Mesenchymal stem cell (in vitro differentiated cells and primary cell): ENCODE measurements at places on chromosomes 3 and 15.
A peak's percentile ranks its signal among the peaks of the same experiment; 100 is the strongest.

DNA sequence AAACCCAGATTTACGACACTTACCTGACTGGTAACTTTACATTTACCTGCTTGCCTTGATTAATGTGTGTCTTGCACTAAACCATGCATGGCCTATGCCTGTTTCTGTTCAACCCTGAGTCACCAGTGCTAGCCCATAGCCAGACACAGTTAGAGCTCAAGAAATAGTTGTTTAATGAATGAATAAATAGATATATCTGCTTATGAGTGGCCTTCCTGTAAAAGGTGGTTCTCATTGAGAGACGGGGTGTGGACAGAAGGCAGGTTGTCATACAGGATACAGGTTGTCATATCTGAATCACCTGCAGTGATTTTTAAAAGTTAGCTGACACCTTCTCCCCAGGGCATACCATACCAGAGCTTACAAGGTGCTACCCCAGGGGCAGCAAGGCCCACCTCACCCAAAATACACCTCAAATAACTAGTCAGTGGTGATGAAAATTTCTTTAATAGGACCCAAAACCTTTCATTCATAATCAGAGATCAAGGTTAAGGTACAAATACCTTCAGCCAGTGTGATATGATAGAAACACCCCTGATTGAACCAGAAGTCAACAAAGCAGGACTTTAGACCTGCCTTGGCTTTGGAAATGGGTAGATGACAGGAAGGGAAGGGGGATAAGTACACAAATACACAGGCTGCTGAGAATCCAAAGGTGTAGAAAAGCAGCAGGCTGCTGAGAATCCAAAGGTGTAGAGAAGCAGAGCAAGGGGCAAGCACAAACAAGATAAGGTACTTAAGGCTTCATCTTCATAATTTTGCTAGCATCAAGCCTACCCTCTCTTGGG lies 45.4 kb upstream of the TSC22D2 start:
- DNase-seq, result no peak

DNA sequence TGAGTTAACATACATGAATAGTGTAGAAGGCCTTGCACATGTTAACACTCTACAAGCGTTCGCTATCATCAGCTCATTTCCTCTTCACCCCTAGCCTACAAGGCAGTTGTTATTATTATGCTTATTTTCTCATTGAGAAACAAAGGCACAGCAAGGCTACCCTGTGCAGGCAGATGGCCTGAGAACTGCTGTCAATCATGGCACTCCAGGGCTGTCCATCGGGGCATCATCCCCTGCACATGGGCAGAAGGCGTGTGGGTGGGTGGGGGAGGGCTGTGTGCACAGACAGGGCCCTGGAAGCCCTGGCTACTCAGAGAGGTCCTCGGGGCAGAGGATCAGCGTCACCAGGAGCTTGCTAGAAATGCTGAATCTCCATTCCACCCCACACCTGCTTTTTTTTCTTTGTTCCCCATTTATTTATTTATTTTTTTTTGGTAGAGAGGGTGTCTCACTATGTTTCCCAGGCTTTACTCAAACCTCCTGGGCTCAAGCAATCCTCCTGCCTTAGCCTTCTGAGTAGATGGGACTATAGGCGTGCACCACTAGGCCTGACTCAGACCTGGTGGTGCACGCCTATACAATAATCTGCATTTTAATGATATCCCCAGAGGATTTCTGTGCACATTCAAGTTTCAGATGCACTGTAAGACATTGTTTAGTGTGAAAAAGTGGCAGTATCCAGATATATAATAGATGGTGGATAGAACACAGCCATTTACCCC lies 9.6 kb upstream of the ZXDC start:
- no peak for DNase-seq

DNA sequence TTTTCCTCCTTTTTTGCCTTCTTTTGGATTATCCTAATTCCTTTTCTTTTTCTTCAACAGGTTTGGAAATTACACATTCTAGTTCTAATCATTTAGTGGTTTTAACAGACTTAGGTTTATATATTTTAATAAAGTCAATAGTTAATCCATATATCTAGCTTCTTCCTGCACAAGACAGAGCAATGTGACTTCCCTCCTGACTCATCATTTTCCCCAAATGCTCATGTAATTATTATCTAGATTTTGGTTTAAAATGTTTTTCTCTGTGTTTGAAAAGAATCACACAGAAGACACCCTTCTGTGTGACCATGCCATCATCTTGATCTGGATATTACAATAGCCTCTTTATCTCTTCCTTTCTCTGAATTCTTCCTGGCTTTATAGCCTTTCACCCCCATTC lies 28.6 kb upstream of the SSR3 start:
- DNase-seq, result no peak

- peak; percentile 60 for DNase-seq
Measured at GRCh38 chr15:40097968-40098476, 10.7 kb downstream of the BMF start.

DNA sequence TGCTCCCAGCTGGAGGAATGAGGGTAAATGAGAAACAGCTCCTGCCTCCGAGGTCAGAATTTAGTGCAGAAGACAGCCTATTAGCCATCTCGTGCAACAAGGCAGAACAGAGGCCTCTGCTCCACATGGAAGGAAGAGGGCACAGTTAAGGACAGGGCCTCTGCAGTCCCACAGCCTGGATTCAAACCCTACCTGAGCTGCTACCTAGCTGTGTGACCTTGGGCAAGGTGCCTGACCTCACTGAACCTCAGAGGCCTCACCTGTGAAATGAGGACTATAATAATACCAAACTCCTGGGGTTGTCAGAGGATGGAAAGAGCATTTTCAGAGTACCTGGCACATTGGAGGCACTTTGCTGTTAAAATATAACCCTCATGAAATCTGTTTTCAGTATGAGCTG lies 285.7 kb upstream of the CTNNB1 start:
- DNase-seq, result no peak

GRCh38 chr3:190701096-190701532 lies 161.4 kb downstream of the GMNC start:
- DNase-seq, result peak; percentile 41

DNA sequence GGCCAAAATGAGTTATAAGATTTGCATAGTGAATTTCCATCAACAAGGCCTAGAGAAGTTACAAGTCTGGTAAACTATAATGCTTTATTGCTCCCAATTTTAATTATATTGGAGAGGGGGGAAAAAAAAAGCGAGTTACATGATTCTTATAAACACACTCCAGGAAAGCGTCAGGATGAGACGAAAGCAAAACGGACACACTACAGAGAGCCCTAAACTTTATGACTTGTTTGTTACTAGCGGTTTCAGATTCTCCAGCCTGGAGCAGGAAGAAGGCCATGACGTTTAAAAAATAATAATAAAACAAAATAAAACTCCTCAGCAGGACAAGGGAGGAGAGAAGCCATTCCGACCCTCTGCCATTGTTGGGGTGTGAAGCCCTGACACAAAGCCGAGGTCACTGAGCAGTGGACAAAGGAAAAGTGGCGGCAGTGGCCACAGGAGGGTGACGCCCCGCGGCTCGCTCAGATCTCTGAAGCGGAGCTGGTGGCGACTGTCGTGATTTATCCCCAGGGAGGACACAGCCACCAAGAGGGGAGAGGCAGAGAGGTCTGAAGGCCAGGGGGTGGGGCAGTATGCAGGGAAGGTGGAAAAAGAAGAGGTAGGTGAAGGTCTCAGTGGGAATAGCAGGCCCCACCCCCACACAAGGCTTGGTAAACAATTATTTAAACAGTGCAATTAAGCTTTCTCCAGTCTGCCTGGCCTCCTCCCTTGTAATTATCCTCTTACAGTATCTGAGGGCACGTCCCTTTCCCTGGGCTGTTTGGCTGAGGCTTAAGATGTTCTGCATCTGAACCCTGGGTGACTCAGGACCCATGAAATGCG lies 45.3 kb downstream of the ADAMTS9 start:
- peak; percentile 43 for DNase-seq

- peak; percentile 43 for DNase-seq
Measured at GRCh38 chr3:151445273-151446001, 15.4 kb downstream of the IGSF10 start.

- no peak for DNase-seq
Measured at GRCh38 chr3:46485779-46486175, 12.0 kb upstream of the RTP3 start.

- DNase-seq, result peak; percentile 99
Measured at GRCh38 chr3:9749645-9750555, at the start of gene OGG1. OGG1 (plus strand) TSS chr3:9749952; CDS start chr3:9750287, 335 bp downstream.

DNA sequence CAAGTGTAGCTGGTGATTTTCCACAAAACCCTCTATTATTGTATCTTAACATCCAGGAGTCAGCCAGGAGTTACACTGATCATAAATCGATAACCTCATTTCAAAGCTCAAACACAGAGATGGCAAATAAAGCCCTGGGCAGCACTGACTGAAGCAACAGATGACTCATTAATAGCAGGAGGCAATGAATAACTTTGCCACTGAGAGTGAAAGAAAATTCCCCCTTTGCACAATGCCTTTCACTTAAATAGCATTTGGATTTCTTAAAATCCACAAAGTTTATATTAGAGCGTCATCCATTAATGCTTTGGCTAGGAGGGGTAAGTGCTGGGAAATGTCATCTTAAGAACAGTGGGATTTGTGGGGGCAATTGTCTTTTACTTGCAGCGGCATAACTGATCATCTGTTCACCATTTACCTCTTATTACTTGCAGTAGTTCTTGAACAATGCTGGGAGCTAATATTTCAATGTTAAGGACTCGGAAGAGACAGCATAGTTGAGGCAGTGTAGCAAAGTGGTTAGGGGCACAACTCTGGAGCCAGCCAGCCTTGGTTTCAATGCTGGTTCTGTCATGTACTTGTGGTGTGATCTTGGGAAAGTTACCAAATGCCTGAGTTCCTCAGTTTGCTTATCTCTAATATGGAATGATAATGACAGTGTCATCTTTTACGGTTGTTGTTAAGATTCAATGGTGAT lies 630.4 kb upstream of the TBL1XR1 start:
- DNase-seq, result peak; percentile 97

- DNase-seq, result peak; percentile 42
Measured at GRCh38 chr15:36363335-36363734, 216.1 kb upstream of the CDIN1 start.

- DNase-seq, result no peak
Measured at GRCh38 chr15:49625460-49626036, 4.7 kb downstream of the DTWD1 start.

- DNase-seq, result peak; percentile 95
Measured at GRCh38 chr3:195119461-195120266, 151.3 kb downstream of the XXYLT1 start.

DNA sequence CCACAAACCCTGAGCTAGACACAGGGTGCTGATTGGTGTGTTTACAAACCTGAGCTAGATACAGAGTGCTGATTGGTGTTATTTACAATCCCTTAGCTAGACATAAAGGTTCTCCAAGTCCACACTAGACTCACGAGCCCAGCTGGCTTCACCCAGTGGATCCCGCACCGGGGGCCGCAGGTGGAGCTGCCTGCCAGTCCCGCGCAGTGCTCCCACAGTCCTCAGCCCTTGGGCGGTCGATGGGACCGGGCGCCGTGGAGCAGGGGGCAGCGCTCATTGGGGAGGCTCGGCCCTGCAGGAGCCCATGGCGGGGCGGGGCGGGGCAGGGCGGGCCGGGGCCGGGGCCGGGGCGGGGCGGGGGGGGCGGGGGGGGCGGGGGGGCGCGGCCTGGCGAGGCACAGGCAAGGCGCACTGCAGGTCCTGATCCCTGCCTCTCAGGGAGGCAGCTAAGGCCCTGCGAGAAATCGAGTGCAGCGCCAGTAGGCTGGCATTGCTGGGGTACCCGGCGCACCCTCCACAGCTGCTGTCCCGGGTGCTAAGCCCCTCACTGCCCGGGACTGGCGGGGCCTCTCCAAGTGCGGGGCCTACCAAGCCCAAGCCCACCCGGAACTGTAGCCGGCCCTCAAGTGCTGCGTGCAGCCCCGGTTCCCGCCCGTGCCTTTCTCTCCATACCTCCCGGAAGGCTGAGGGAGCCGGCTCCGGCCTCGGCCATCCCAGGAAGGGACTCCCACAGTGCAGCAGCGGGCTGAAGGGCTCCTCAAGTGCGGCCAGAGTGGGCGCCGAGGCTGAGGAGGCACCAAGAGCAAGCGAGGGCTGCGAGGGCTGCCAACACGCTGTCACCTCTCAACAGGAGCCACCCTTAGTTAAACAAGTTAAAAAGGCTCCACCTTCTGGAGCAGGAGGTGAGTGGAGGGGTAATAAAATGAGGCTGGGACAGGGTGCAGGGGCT lies 9.8 kb upstream of the TMEM40 start:
- no peak for DNase-seq

GRCh38 chr15:27784107-27784506 lies 315.0 kb downstream of the OCA2 start:
- DNase-seq, result no peak

GRCh38 chr15:71489570-71489969 lies 320.8 kb upstream of the NR2E3 start:
- DNase-seq, result no peak

GRCh38 chr3:62817678-62818077 lies 57.5 kb downstream of the CADPS start:
- no peak for DNase-seq

DNA sequence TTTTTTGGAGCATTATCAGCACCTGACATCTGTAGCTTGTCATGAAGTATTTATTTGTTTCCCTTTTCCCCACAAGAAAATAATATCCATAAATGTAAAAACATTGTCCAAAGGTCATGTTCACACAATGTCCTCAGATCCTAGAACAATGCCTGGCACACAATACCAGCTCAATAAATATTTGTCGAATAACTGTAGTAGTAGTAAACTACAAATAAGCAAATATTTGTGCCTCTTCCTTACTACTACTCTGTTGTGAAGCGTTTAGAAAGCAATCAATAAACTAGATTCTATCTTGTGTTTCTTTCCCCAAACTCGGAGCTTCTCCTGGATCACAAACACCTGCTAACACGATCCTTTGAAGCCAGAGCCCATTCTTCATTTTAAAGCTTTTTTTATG lies 459.6 kb upstream of the NECTIN3 start:
- DNase-seq, result no peak

GRCh38 chr15:51025454-51025846 lies 69.3 kb downstream of the TNFAIP8L3 start:
- no peak for DNase-seq

DNA sequence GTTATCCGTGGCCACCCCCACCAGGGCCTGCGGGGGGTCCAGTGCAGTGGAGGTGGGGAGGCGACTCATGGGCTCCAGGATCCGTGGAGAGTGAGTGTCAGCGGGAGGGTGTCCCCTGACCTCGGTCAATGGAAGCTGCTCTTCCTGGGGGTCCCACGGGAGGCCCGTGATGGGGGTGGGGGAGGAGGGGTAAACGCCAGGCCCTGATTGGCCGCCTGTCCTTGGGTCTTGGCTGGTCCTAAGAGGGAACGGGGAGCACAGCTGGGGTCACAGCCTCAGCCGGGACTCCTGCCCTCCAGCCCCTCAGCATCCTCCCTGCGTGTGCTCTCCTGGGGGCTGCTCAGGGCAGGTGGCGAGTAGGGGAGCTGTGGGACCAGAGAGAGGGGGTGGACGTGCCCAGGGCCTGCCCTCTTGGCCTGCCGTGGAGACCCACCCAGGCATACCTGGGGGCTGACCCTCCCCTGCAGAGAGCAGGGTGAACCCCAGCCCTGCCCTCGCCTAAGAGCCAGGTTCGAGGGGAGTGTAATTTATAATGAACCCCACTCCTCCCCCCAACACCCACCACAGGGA lies 184.6 kb downstream of the GOLGA6L6 start:
- DNase-seq, result no peak

- DNase-seq, result no peak
Measured at GRCh38 chr3:127448671-127449070, 141.9 kb downstream of the TPRA1 start.

- no peak for DNase-seq
Measured at GRCh38 chr3:16768956-16769355, 115.8 kb upstream of the PLCL2 start.

GRCh38 chr3:117580806-117581205 lies 871.2 kb downstream of the TUSC7 start:
- no peak for DNase-seq
